Adrenal gland (tissue), 19 donors: ENCODE measurements at places on chromosomes 1 and 21.

- no peak for DNase-seq
Observed at GRCh38 chr1:66296951-66297350, 237.0 kb upstream of the SGIP1 start.

DNA sequence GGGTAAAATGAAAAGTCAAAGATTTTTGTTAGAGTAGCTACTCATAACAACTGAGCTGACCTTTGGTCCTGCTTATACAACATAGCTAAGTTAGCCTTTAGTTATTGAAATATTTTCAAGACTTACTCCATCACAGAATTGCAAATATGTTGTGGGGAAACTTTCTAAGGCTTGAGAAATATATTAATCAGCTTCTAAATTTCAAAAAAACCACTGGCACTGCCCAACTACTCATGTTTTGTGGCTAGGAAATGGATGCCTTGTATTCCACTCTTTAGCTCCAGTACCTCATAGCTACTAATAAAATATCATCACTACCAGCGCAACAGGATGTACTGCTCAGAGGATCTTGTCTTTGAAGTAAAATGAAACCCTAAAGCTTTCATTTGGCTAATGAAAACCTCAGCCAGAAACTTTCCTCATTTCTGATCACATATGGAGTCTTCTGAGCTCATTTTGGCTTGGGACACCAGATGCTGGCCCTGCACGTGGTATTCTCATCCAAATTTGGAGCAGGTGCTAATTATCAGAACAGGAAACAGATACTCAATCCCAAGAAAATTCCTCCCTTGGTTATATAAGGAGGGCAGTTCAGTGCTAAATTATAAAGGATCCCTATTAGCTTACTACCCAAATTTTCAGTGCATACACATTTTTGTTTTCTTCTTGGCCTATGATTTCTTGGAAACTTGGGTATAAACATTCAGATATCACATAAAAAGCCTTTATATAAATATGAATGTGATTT, 690.7 kb downstream of the ADGRL2 start:
- no peak for DNase-seq

GRCh38 chr1:177589166-177589565, 380.7 kb downstream of the SEC16B start:
- no peak for DNase-seq

DNA sequence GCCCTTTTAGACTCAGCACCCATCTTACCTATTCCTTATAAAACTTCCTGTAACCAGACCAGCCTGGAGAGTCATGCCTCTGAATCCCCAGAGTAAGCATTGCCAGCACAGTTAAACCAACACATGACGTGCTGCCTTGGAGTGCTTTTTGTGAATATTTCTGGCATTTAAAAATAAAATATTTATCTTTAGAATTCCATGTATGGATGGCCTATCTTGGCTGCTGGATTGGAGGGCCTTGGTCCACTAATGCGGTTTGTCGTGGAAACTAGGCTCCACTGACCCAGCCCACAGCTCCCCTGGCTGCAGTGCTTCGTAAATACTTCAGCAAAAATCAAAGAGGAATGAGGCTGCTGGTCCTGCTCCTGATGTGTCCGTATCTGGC, 17.5 kb downstream of the MTARC1 start:
- no peak for DNase-seq

DNA sequence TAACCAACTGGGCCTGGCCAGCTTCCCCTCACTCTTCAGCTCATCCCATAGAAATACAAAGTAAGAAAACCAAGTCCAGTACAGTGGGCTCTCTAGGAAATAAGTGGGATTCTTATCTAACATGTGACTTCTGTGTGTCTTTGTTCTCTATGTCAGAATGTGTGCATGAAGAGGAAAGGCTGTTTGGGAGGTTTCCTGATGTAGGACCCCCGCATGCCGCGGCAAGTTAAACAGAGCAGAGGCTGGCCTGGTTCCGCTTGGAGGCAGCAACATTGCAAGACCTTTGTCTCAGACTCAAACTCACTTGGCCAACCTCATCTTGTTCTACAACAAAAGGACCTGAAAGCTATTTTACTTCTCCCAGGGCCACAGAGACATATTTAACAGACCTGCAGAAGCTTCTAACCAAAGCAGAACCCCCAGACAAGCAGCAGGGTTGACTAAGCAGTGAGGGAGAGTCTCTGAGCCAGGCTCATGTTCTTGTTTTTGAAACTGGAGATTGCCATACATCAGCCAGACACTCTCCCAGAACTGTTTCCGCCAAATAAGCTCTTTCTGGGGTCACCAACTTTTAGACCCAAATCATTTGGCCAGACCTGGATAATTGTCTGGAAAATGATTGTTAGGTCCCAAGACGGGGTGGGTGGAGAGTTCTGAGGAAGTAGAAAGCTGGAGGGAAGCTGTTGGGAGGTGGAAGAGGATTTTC, 6.2 kb downstream of the MTARC2 start:
- DNase-seq, result no peak

GRCh38 chr1:234893725-234894630, 234.7 kb downstream of the TOMM20 start:
- DNase-seq, result peak; percentile 80

DNA sequence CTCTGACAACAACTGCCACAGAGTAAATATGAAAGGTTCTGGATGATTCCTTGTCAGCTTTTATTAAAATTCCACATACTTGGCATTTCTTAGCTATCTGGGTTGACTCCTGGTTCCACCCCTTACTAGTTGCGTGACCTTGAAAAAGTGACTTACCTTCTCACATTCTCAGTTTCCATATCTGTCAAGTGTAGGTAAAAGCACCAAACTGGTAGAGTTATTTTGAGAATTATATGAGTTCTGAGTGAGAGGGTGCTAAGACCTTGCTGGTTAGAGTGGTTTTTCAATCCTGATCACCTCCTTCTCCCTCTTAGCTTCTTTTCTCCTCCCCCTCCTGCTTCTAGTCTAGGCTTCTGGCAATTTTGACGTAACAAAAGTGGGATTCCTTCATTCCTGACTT, 83.4 kb upstream of the ABCD3 start:
- no peak for DNase-seq

- no peak for DNase-seq
Observed at GRCh38 chr1:5845376-5845775, 146.8 kb downstream of the NPHP4 start.

GRCh38 chr21:32423320-32424190, 11.0 kb downstream of the EVA1C start:
- DNase-seq, result no peak

DNA sequence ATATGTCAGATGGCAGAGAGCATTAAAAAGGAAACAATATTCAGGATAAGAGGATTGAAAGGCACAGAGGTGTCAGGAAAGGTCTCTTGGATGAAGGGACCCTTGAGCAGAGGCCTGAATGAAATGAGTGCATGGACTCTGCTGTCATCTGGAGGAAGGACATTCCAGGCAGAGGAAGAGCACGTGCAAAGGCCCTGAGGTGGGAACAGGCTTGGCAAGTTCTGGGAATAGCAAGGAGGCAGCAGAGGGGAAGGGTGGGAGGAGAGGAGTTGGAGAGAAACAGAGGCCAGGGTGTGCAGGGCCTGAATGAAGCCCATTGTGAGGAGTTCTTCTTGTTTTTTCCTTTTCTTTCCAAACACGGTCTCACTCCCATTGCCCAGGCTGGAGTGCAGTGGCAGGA, 59.0 kb upstream of the RUNX3 start:
- DNase-seq, result no peak

DNA sequence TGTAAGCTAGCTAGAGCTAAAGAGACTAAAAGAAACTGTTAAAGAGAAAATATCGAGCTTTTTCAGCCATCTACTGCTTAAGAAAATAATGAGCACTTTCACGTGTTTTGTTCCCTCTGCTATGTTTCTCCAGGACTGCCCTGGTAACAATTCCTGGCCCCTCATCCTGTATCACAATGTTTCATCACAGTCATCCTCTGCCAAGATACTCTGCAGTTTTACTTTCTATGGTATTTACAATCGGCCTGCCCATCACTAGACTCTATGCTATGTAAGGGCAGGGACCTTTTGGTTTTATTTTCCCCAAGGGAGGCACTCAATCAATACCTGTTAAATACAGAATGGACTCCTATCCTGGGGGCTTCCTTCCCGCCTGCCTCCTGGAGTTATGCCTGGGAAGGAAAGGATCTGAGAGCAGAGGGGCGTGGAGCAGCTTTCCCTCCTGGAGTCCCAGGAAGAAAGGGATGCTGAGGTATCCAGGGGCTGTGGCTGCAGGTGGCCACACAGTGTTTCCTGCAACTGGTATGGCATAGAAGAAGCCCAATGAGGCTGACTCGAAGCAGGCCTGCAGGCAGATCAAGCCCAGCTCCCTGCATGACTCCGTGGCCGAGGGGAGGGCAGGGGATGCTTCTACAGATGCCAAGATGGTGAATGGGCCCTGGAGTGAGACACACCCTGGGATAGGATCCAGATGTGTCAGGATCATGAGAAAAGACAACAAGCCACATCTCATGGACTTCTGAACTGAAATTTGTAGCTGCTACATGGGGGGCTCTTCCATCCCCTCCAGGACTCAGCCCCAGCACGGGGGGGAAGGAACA, 52.9 kb downstream of the MATN1 start:
- no peak for DNase-seq

DNA sequence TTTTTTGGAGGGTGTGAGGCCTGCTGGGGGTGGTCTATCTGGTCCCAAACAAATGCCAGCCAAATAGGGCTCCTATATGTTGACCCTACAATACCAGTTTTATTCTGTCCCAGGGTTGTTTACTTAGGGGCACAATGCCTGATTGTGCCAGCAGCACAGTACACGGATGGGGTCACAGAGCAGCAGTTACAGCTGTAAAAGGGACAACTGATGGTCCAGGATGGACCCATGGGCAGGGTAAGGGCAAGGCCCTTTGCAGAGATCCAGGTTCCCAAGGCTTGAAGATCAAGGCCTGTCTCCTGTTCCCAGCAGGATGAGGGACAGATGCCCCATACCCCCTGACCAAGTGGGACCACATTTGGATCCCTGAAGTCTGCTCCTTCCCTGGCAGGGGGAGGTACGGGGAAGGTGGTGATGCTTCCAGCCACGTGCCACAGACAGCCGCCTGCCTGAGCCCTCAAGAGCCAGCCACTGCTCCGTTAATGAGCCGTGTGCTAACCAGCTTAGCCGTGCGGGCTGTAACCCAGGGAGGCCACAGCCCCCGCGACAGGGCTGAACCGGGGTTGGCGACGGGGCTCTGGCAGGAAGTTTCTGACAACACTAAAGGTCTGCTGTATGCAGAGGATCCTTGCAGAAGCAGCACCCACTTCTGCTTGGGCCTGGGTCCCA, 18.2 kb downstream of the SLC6A9 start:
- DNase-seq, result no peak

DNA sequence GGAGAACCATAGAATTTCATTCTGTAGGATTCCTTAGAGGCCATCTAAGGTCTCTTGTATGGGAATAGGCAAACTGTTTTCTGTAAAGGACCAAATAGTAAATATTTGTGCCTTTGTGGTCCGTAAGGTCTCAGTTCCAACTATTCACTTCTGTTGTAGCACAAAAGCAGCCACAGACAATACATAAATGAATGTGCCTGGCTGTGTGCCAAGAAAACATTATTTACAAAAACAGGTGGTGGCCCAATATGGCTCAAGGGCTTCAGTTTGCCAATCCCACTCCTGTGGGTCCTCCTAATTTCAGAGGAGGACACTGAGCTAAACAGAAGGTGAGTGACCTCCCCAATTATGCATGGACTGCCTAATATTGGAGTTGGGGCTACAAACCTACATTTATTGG, 67.6 kb upstream of the EDEM3 start:
- DNase-seq, result no peak

GRCh38 chr1:162145280-162145965, 75.9 kb downstream of the NOS1AP start:
- no peak for DNase-seq

- no peak for DNase-seq
Observed at GRCh38 chr21:46028573-46029091, 47.1 kb downstream of the COL6A1 start.

DNA sequence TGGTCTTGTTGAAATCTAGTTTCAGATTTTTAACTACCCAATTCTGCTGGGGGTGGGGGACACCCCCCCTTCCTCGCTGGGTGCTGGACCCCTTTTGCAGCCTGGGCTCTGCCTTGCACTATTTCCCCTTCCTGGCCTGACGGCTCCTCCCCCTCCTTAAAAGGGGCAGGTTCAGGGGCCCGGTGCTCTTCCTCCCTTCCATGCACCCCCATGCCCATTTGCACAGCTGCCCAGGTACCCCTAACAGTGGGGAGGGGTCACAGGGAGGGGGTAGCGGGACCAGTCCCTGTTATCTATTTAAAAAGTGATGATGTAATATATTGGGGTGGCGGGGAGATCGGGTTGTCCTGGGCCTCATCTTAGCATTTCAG, 15.3 kb downstream of the ZBTB7B start:
- DNase-seq, result no peak

DNA sequence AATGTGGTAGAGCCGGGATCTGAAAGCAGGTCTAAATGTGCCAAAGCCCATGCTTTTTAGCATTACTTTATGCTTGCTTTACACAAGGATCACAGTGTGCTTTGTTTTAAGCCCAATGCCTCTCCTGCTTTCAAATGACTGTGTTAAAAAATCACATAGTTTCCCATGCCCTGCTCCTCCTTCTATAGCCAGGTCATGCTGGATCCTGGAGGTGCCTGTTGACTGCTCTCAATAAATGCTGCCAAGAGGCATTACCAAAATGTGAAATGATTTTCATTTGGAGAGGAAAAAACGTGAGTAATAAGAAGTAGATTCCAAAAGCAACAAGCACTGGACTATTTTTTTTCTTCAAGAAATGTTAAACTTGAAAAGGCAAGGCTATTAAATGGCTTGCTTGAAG, 420.7 kb upstream of the USP24 start:
- no peak for DNase-seq

GRCh38 chr1:23889074-23889473, 21.0 kb upstream of the FUCA1 start:
- DNase-seq, result no peak

GRCh38 chr21:36825658-36826057, 126.7 kb downstream of the SIM2 start:
- no peak for DNase-seq

DNA sequence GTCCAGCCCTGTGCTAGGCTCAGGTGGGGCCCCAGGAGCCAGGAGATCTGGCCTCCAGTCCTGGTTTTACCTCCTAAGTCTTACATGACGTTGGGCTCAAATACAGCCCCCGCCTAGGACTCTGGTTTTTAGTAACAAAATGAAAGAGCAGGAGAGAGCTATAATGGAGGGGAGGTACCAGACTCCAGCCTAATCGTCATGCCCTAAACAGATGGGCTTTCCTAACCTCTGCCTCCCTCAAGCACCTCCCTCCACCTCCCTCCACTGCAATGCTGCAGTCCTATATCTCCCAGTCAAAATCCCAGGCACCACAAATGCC, 28.6 kb downstream of the TTC39A start:
- no peak for DNase-seq

DNA sequence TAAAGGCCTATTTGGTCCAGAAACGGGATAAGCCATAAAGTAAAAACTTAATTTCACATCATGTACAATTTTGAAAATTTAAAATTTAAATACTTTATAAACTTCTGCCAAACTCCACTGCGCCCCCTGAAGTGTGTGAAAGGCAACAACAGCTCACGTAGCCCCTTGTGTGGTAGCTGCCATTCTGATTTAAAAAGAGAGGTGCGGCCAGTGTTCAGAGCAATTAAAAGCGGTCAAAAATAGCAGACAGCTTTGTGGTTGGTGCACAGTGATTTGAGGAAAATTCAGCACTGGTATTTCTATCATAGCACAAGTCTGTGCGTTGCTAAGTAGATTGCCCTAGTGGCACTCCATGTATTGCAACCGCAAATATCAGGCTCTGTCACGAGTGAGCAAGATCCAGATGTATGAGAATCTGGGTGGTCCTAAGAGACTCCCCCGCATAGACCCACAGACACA, 122.5 kb downstream of the ATG4C start:
- no peak for DNase-seq
